ENCODE measurements at places on chromosomes 1 and 21.

GRCh38 chr1:238153253-238153652, 262.5 kb upstream of the ZP4 start:
- DNase-seq, result no peak

DNA sequence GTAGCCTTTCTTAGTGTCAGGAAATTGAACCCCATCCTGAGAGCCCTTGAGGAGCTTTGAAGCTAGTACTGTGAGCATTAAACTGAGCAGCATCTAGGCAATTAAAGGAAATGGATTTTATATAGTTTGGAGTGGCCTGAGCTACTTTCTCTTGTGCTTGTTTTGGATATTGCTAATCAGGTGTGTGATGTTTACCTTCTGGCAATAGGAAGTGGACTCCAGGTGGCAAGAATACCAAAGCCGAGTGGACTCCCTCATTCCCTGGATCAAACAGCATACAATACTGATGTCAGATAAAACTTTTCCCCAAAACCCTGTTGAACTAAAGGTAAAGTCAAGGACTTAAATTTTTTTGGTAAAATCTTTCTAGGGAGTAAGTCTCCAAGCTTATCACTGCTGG, 79.4 kb downstream of the MACF1 start:
- no peak for DNase-seq

GRCh38 chr1:204260601-204261197, 46.9 kb upstream of the GOLT1A start:
- DNase-seq, result no peak

- DNase-seq, result no peak
Measured at GRCh38 chr1:158062174-158062573, 68.7 kb downstream of the KIRREL1 start.

DNA sequence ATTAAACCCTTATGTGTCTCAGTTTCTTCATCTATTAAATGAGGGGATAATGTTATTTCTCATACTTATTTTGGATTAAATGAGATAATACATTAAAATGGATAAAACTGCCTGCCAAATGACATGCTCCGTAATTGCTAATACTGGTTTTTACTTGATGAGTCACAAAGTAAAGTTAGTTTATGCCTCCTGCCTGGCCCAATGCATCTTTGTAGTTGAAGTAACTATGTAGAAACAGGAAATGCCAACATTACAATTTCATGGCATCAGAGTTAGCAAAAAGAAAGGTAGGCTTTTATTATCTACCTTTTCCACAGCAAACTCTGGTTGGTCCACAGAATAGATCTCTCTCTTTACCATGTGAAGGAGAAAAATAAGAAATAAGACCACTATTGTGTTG, 214.5 kb downstream of the TBX15 start:
- no peak for DNase-seq

- DNase-seq, result no peak
Measured at GRCh38 chr1:6124746-6125365, 55.3 kb downstream of the CHD5 start.

GRCh38 chr1:38614861-38615260, 244.7 kb downstream of the RRAGC start:
- DNase-seq, result no peak

- DNase-seq, result no peak
Measured at GRCh38 chr1:56774067-56774609, 45.1 kb downstream of the FYB2 start.

- no peak for DNase-seq
Measured at GRCh38 chr1:55617288-55617982, 402.3 kb upstream of the USP24 start.

GRCh38 chr1:36603461-36603860, 120.7 kb upstream of the CSF3R start:
- DNase-seq, result no peak

DNA sequence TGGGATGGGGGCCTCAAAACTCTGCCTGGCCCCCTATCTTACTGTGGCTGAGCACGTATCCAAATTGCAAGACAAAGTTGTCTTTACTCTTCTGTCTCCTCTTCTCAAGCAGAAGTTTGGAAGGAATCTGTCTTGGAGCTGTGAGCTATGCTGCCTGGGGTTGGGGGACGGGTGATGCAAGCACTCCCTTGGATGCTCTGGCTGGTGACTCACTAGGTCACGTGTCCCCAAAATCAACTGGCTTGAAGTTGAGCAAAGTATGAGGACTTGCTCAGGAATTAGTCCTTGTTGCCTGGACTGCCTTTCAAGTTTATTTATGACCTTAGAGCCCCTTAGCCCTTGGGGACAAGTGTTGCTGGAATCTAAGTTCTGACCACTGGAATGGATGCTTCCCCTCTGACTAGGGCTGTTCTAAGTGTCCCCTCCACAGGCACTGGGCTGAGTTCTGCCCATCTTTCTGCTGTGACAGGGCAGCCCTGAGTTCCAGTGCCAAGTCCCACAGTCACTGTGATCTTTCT, 269.5 kb downstream of the HHAT start:
- no peak for DNase-seq

- DNase-seq, result no peak
Measured at GRCh38 chr1:241591317-241591716, 48.9 kb downstream of the CHML start.

DNA sequence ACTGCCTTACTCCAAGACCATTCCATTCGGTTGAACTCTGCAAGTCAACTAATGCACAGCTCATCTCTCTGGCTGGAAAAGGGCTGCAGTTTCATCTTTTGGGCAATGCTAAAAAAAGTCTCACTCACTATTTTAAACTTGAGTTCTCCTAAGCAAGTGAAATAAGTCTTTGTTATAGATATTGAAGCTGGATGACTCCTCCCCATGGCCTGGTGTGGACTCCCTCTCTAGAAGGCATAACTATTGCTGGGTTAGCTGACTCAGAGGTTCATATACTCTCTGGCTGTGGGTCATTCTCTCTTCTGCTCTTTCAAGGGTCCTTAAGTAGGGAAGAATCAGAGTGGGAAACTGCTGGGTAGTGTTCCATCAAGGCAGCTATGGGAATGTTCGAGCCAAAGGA, 88.0 kb downstream of the XCL2 start:
- DNase-seq, result no peak

DNA sequence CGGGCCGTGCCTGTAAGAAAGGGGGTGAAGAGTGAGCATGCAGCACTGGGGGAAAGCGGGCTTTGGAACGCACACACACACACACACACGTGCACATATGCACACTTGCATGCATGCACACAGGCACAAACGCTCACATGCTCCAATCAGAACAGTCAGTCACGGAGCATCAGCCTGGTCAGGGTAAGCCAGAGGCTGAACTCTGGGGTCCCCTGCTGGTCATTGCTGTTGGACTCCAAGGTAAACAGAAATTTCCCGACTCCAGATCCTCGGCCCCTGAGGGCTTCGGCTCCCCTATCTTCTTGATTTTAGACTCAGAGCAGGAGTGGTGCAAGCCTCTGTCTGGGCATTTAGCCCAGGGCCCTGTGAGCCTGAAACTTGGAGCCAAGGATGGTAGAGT, 54.2 kb downstream of the SYT2 start:
- no peak for DNase-seq

DNA sequence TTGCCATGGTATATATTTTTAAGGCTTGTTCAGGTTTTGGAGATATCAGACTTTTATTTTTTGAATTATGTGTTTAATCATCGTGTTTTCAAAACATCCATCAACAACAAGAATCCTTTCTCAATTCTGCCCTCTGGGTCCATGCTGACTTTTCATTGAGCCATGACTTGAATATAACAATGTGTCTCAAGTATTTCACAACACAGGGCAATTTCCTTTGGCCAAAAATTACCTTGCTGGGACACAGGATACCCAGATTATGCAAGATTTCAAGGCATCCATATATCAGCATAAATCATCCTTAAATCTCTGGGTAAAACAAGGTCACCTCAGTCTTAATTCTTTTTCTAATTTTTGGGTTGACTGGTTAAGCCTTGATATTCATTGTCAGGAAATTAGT, 411.2 kb upstream of the USP24 start:
- DNase-seq, result no peak

DNA sequence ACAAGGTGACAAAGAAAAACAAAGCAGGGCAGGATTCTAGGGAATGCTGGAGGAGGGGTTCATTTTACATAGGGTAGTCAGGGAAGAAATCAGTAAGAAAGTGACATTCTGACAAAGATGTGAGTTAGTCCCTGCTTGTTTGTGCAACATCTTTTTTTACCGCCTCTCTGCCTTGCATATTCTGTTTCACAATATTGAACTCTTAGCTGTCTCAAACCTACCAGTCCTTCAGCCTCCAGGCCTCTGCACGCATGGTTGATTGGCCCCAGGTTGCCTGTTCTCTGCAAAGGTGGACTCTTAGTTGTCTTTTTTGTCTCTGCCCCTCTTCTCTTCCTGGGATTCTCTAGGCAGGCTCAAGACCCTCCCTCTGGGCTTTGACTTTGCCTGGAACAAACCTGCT, 152.2 kb upstream of the RUNX1 start:
- DNase-seq, result no peak

GRCh38 chr1:100631015-100631551, 88.5 kb upstream of the VCAM1 start:
- DNase-seq, result no peak

DNA sequence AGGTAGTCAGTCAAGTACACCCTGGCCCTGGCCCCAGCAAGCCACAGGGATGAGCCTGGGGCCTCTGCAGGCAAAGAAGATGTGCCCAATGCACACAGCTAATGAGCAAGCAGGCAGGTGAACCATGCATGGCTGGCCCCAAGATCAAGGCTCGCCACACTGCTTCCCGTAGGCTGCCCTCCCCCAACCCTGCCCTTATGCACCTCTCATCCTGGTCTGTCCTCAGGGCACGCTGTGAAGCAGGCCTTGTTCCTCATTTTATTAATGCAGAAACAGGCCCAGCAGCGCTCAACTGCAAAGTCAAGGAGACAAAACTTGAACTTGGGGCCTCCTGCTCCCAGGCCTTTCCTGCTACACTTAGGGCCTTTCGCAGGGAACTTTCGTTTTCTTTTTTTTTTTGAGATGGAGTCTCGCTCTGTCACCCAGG, 35.6 kb upstream of the ID3 start:
- no peak for DNase-seq

- no peak for DNase-seq
Measured at GRCh38 chr1:47991187-47991586, 6.0 kb downstream of the TRABD2B start.

DNA sequence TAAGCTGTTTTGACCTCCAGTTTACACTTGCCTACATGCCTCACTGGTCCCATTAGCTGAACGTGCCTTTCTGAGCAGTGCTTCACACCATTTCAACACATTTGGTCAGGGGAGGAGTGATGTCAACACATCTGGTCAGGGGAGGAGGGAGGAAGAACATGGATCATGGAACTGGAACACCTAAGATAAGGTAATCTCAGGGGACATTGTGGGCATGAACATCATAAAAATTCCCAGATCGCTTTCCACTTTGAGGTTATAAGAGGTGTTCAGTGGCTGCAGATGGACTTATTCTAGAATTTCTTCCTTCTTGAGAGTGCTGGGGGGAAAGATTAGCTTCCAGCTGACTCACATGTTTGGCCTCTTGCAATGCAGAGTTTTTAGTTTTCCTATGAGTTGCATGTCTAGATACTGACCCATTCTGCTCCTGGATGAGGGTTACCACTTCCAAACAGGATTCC, 2.0 kb downstream of the QSOX1 start:
- no peak for DNase-seq

Measured in activated naive CD4-positive, alpha-beta T cell (primary cell).